ENCODE measurements at places on chromosomes 7 and 10.
A peak's percentile ranks its signal among the peaks of the same experiment; 100 is the strongest.

DNA sequence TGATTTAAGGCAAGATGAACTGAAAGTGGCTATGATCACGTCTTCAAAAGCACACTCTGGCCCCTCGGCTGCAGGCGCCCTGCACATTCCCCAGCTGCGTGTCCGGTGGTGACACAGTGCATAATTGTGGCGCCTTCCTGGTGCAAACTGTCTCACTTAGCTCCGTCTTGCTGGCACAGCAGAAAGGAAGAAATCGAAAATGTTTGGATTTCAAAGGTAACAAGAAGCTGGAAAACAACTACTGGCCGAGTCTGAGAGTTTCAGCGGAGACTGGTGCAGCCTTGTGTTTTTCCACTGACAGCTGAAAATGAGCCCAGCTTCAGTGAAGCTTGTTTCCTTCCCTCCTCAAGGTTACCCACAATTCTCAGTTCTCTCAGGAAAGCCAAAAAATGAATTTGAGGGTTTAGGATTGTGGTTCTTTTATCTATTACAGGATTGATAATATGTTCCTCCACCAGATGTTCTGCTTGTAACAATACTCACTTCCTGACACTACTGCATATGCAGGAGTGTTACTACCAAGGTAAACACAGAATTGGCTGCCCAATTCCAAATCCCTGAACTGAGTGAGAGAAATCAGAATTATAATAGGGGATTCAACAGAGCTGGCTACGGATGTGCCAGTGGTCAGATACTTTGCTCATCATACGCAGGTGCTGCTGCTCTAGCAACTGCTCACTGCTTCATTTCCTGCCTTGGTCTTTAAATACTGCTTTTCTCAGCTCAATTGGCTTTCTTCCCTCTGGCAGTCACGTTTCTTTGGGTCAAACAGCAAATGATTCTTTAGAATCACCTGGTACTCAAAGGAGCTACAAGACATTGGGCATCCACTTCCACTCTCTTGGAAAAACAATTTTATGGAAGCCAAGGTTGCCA lies 63.7 kb downstream of the TRUB1 start:
- DNase-seq: no peak

GRCh38 chr10:10043083-10043482 lies 974.6 kb upstream of the CELF2 start:
- no peak for DNase-seq

DNA sequence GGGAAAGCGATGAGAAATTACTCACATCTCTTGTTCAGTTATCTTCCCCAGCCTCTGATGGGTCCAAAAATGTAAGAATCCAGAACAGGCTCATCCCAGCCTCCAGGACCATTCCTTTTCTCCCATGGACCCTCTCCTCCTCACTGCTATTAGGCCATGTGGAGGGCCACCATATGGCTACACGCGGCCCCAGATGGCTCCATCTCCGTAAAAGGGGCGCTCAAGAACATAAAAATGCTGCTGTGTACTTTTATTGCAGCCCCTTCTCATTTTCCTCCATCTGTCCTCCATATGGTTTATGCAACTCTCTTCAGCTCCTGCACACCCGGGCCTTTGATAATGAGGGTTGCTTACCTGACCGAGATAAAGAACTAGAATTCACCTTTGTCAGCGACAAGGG lies 166.2 kb downstream of the RAPGEF5 start:
- no peak for DNase-seq

GRCh38 chr7:44390701-44391100 lies 65.3 kb upstream of the CAMK2B start:
- no peak for DNase-seq

GRCh38 chr10:75546004-75546403 lies 114.6 kb downstream of the LRMDA start:
- no peak for DNase-seq

- no peak for DNase-seq
Observed at GRCh38 chr10:21300551-21300950, 224.9 kb downstream of the SKIDA1 start.

- no peak for DNase-seq
Observed at GRCh38 chr10:109215291-109216075, 707.8 kb downstream of the XPNPEP1 start.

GRCh38 chr7:129784783-129785684 lies 167.7 kb downstream of the UBE2H start:
- DNase-seq: no peak

GRCh38 chr7:140539461-140539860 lies 60.2 kb upstream of the MKRN1 start:
- no peak for DNase-seq

- no peak for DNase-seq
Observed at GRCh38 chr7:17123020-17123419, 175.4 kb upstream of the AHR start.

- DNase-seq: peak; percentile 10
Observed at GRCh38 chr7:151117565-151117964, 31.3 kb downstream of the AGAP3 start.

- no peak for DNase-seq
Observed at GRCh38 chr7:101916041-101916800, 98.8 kb downstream of the CUX1 start.

GRCh38 chr7:144827621-144828020 lies 8.2 kb downstream of the TPK1 start:
- DNase-seq: no peak

- DNase-seq: no peak
Observed at GRCh38 chr10:124414076-124414475, 4.6 kb downstream of the OAT start.

GRCh38 chr7:90833443-90833842 lies 237.3 kb downstream of the CDK14 start:
- no peak for DNase-seq

DNA sequence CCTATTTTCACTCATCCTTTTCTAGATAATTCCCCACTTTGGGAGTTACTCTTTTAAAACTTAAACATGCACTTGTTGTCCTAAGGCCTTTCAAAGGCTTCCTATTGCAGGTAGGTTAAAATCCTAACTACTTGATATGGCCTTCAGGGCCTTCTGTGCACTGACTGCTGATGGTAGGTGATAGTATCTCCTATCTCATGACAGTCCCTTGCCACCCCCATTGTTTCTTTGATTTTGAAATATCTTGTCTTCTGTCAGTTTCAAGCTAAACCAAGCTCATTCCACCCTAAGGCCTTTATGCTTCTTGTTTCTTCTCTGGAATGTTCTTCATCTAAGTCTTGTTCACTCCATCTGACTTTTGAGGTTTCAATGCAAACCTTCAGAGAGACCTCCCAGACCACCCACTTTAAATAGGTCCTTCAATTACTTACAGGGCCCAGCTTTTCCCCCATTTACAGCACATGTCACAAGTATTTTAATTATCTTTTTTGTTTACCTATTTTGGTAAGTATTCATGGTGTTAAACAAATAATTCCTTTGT lies 2.4 kb upstream of the MTPN start:
- no peak for DNase-seq

DNA sequence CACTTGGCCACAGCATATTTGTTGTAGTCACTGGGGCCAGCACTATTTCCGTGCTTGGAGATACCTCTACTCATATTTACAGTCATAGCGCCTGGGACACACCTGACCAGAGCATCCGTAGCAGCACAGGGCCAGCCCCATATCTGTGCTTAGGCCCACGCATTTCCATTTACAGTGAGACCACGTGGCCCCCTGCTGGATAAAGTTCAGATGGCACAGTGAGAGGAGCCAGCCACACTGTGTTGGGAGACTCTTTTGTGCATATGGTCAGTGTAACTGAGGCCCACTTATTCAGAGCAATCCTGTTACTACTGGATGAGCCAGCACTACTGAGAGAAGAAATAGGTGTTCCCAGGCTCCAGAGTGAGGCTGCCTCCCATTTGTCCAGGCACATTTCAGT lies 455.3 kb downstream of the REEP3 start:
- DNase-seq: peak; percentile 27

DNA sequence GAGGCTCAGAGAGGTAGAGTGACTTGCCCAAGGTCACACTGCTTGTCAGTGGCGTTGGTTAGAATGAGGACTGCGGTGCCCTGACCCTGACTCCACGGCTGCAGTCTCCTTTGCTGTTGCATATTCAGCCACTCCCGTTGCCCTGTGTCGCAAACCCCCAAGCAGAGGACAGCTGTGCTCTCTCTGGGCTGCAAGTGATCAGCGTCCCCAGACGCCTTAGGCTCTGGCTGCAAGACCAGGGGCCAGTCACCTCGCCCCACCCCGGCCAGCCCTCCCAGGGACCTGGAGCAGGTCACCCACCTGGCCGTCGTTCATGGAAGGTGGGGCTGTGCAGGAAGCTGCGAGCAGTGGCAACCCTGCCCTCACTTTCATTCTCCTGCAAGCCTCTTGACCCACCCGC lies 51.7 kb upstream of the NANOS1 start:
- no peak for DNase-seq

GRCh38 chr7:110590415-110590814 lies 500.5 kb upstream of the LRRN3 start:
- DNase-seq: no peak

- DNase-seq: no peak
Observed at GRCh38 chr7:47302560-47302959, 279.4 kb downstream of the TNS3 start.
